ENCODE measurements at places on chromosomes 5 and 9.

DNA sequence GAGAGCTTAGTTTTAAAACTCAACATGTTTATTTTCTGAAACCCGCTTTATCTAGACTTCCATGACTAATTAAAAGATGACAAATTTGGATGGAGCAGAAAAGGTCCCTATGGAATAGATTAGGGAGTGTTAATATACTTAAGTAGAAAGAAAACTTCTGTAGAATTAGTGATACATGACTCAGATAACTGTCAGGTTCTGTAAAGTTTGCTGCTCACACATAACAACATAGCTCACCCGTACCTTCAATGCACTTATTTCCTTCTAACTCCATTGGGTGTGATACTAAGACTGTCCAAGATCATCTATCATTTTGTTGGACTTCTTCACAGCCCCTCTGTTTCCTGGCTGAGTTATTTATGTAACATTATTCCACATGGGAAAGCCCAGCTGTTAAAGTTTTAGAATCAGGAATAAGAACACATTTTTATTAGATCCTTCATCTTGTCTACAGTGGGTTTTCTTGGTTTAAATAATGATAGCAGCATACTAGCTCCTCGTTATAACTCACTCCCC, 27.8 kb downstream of the TMEM167A start:
- DNase-seq: no peak

DNA sequence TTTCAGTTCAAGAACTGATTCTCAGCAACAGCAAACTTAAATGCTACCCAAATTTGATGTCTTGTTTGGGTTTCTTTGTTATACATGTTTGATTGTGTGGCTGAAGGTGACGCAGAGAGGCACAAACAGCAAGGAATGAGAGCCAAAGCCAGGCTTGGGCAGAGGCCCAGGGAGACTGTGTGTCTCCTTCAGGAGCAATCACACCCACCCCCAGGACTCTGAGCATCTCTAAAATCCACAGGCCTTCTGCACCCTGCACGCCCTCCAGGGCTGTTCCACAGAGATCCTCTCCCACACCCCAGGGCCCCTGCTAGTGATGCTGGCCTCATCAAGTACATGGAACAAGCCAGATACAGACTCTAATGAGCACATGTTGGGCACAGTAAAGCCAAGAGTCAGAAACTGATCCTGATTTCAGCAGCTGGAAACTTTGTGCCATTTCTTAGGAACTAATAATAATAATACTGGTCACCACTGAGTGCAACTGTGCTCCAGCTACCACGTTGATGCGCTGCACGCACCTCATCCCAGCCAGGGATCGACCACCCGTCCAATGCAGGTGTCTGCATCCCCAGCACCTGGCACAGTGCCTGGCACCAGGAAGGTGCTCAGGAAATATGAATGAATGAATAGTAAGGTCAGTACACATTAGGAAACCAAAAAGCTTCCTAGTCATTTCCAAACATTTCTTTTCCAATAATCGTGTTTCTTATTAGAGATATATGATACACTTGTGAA, 54.6 kb upstream of the TCF7 start:
- no peak for DNase-seq

- DNase-seq: no peak
These were observed 7.3 kb upstream of the TSPAN17 start for GRCh38 chr5:176639981-176640380.

DNA sequence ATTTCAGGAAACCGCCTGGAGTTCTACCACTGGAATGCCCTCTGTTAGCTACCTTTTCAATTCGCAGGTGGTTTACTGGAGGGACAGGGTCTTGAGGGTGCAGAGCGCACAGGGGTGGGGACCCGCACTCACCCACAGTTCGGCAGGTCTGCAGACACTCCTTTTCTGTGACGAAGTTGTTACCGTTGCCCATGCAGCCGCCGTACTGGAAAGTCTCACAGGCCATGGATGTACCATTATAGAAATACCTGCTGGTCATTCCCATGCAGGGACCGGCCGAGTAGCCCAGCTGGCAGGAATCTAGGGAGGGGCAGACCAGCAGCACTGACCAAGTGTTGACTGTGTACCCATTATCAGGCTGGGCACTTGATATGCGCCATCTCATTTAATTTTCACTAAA, 16.8 kb downstream of the AMBP start:
- no peak for DNase-seq

DNA sequence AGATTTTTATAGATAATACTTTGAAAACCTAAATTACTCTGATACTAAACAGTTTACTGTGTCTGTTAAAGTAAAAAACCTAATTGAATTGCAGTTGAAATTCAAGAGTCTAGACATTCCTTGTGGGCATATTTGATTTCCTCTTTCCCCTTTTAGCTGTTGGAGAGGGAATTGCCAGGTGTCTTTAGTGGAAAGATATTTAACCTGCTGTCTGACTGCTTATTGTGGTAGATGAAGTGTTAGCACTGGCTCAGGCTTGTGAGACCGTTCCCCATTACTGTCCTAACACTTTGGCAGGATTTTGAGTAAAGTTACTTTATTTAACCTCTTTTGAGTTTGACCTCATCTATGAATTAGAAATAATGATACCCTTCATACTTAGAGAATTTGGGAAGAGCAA, 16.4 kb downstream of the MAP3K1 start:
- no peak for DNase-seq

- DNase-seq: no peak
These were observed 20.8 kb downstream of the FGD3 start for GRCh38 chr9:92968081-92968480.

DNA sequence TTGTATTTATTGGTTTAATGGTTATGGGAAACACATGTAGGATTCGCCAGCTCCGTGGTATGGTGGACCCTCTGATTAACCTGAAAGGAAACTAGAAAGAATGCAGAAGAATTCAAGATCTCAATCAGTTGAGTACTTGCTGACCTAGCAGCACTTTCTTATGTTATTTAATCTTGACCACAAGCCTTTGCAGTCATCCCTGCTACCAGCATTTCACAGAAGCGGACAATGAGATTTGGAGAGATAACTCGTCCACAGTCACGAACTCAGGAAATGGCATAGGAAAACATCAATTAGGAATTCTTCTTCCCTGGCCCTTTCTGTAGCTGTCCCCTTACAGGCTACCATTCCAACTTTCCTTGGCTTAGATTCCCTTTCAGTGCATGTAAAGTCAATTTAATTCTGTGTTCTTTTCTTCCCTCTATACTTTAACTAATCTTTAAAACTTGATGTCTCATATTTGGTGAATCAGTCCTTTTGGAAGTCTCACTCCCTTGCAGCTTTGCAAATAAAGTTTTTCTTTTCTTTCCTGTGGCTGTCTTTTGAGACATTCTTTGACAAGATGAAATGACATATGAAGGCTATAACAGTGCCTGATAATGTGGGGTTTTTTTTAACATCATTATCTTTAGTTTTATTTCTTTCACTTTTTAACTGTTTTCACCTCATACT, 1.3 kb upstream of the SLC44A1 start:
- no peak for DNase-seq

DNA sequence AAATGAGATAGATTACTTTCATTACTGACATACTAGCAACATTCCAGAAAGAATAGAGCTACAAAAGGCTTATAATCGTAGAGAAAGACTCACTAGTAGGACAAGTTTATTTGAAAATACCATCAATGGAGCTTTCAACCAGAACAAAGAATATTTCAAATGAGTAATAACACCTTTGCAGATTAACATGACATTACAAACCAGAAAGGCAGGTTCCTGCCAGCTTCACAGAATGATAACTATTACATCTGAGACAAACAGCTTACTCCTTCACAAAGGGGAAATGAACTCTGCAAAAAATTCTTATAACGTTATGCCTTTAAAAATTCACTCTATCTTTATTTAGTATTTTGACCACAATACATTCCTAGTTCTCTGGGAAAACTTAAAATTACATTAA, 103.1 kb downstream of the EPB41L4A start:
- no peak for DNase-seq

DNA sequence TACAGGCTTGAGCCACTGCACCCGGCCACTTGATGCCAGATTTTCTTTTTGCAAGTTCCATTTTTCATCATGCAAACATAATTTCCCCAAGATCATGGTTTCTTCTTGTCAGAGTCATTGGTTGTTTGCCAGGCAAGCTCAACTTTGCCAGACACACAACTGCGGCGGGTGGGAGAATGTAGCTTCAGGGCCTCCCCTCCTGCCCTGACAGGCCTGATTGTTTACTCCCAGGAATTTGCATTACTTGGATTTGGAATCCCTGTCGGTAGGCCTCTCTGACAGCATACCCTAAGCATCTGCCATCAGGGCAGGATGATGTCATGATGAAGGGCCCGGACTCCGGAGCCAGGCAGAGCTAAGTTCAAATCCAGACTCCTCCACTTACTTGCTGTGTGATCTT, 15.1 kb downstream of the RPS14 start:
- DNase-seq: no peak

DNA sequence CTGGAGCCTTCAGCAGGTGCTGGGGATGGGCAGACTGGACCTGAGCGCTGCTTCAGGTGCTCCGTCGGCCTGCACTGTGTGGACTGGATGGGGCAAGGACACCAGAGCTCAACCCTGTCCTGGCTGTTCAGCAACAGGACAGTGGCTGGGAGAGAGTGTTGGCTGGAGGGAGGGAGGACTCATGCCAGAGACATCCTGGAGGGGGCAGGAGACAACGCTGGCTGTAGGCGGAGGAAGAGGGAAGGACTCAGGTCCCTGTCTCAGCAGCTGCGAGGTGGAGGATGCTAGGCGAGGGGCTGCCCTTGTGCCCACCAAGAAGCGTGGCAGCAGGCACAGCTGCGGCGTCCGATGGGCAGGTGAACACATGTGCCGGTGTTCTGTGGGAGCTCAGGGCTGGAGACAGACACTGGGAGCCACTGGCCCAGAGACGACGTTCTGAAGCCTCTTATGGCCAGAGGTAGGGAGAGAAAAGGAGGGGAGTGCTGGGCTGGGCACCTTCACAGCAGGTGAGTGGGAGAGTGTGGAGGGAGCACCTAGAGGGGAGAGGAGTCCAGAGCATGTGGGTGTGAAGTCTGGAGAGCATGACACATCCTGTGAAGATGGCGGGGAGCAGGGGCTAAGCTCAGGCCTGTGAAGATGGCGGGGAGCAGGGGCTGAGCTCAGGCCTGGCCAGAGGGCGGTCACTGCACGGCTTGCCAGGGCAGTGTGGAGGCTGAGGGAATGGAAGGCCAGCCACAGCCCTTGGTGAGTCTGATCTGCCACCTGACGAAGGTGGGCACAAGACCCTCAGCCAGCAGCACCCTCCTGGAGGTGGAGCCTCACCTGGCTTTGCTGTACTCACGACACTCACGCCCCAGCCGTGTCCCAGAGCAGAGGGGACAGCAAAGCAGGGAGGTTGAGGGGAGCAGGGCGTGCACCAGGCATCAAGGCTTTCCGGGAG, 79.1 kb upstream of the FCN1 start:
- no peak for DNase-seq

DNA sequence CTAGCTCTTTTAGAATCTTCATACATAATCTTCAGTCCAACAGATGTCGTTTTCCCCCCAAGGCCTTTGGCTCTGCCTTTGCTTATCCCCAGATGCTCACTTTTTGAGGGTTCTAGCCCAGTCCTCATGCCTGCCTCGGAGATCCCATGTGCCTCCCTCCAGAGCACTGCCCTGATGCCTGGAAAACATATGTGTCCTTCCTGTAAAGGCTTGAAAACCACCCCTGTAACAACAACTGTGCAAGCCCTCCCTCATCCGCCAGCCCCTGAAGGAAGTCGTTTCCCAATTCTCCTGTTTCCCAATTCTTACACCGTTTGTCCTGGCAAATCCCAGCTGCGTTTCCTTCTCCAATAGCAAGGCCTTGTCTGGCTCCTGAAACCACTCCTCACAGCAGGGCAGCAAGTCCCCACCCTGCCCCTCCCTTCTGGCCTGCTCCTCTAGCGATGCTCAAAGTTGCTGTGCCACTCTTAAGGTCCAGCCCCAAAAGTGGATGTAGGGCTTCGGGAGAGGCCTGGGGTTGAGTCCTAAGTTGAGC, 52.2 kb downstream of the SLC36A1 start:
- no peak for DNase-seq

DNA sequence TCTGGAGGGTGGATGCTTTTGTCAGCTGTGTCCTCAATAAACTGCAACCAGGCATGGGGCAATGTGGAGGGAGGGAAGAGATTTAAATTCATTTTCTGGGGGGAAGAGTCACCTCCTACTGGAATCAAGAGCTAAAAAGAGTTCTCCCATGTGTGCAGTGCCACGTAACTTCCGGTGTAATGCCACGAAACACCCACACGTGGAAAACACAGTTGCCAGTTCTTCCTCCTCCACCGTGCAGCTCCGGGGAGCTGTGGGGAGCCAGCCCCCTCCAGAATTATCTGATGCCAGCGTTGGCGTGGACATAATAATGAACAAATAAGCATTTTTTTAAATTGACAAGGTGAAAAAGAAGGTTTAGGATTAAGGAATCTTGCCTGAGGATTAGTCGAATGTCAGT, 32.1 kb upstream of the MED10 start:
- no peak for DNase-seq

GRCh38 chr5:94793816-94794198, 175.3 kb downstream of the SLF1 start:
- DNase-seq: no peak

DNA sequence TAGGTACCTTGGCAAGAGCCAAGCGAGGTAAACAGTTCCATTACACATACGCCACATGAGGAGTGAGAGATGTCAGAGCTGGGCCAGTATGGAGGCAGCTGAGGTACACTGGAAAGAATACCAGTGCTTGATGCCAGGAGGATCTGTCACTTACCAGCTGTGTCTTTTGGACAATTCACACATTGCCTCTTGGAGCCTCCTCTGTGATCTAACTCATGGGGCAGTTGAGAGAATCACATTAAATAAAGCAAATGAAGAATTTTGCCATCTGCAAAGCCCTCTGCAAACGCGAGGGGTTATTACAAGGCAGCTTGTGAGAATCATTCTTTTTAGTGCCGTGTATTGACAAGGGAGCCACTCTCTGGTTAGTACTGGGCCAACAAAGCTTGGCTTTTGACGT, 429.7 kb upstream of the KLF4 start:
- DNase-seq: no peak

GRCh38 chr5:78245136-78245535, 49.4 kb downstream of the AP3B1 start:
- no peak for DNase-seq

GRCh38 chr5:115573133-115573532, 28.6 kb upstream of the FEM1C start:
- no peak for DNase-seq

- no peak for DNase-seq
These were observed 92.5 kb upstream of the CPEB4 start for GRCh38 chr5:173795601-173796000.

- DNase-seq: no peak
These were observed 874.3 kb upstream of the DMAC1 start for GRCh38 chr9:8673830-8674229.

DNA sequence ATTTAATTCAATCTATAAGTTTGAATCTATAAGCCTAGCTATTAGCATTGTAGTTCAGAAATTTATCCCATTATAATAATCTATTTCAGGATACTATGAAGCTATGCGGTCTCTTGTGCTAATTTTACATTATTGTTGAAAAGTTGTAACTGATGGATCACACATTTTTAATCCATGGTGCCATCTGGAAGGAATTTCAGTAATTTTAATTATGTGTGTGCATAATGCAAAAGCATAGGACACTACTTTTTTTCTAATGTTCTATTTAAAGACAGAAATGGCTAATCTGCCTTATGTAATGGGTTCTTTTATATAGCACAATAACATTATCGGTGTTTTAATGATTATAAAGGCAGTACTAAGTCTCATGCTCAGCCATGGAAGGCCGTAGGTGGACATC, 90.6 kb downstream of the HOMER1 start:
- no peak for DNase-seq

GRCh38 chr5:4735261-4735660, 404.9 kb upstream of the ADAMTS16 start:
- no peak for DNase-seq

Measured in activated effector memory CD4-positive, alpha-beta T cell treated with Interleukin-2 at 50 U/mL for 16 hours (primary cell).